ENCODE measurements at places on chromosomes 5 and 9.

- no peak for DNase-seq
Measured at GRCh38 chr5:139246394-139246793, 47.1 kb upstream of the MATR3 start.

GRCh38 chr9:24416136-24416535 lies 129.6 kb downstream of the IZUMO3 start:
- DNase-seq: no peak

GRCh38 chr5:82525626-82526025 lies 247.5 kb upstream of the RPS23 start:
- no peak for DNase-seq

DNA sequence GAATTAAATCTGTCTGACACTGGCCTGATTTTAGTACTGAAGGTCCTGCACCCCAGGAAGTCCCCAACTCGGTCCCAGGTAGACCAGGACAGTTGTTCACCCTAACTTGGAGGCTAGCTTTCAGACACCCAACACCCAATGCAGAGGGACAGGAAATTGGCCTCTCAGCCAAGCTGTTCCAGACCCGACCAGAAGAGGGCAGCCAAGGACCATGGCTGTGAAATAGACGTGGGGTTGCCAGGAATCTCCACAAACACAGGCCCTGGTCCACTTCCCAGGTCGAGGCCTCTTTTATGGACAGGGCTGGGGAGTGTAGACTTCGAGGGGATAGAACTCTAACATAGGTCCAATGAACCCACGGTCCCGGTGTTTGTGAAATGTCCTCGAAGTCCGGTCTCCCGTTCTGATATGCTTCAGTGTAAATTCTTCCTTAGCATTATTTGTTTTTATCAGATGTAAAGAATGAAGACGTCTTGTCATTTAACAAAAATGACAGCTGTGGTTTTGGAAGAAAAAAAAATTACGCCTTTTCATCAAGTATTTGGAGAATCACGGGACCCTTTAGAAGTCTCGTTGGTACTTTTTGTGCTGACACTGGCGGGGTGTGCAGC lies 260.3 kb upstream of the ADAMTS16 start:
- no peak for DNase-seq

Measured in stimulated activated CD8-positive, alpha-beta memory T cell treated with anti-CD3 and anti-CD28 coated beads, Interleukin-2, amount 100 ng/mL, for 1 hour (primary cell).